ENCODE measurements at places on chromosomes 12 and 14. TPM values are rescaled to one million over a fixed set of nuclear protein-coding genes. Genes with fewer than 3 reads are reported as not detected.

Gene KRT80
- 0.64 TPM for total RNA-seq

Gene CYP27B1
- total RNA-seq, result 0.26 TPM

Gene TDRD9
- not detected for total RNA-seq

Gene LLPH
- total RNA-seq, result 11.3 TPM

Gene OGFOD2
- total RNA-seq, result 8.7 TPM

Gene TEDC1
- 11.6 TPM for total RNA-seq

Gene PMCH
- total RNA-seq, result not detected

Gene NRXN3
- total RNA-seq, result 1.8 TPM

Gene GLI1
- total RNA-seq, result 2.7 TPM

Gene FITM1
- not detected for total RNA-seq

Gene AQP2
- not detected for total RNA-seq

Gene PARP2
- 12.9 TPM for total RNA-seq

Gene SSTR1
- total RNA-seq, result 0.26 TPM

Gene GPRC5A
- 35.4 TPM for total RNA-seq

Gene RNU4-1
- total RNA-seq, result under 0.01 TPM

Gene P2RX7
- not detected for total RNA-seq

Gene LRRC10
- not detected for total RNA-seq

Gene AICDA
- not detected for total RNA-seq

Gene KIF5A
- 0.91 TPM for total RNA-seq

Gene CLEC4D
- total RNA-seq, result not detected

Gene ESRRB
- not detected for total RNA-seq

Gene SOAT2
- total RNA-seq, result not detected

Gene CCDC196
- not detected for total RNA-seq

Gene ORAI1
- total RNA-seq, result 11.4 TPM

Gene ASPG
- not detected for total RNA-seq

Gene DDHD1
- 5.9 TPM for total RNA-seq

Gene CCDC175
- total RNA-seq, result not detected

Gene ANKRD33
- total RNA-seq, result 0.13 TPM

Gene FLRT2
- 12.1 TPM for total RNA-seq

Gene GALNT9
- total RNA-seq, result 0.13 TPM

Gene SMOC1
- 2.2 TPM for total RNA-seq

Gene CACNA1C
- 4.3 TPM for total RNA-seq

Gene ETNK1
- total RNA-seq, result 17.1 TPM

Gene DHH
- not detected for total RNA-seq

Gene ARHGEF40
- 55.2 TPM for total RNA-seq

Gene GALNT8
- under 0.01 TPM for total RNA-seq

Gene REP15
- not detected for total RNA-seq

Gene PAH
- total RNA-seq, result not detected

Gene ALG10B
- 9.6 TPM for total RNA-seq

Gene TMEM233
- total RNA-seq, result not detected

Gene RNASE1
- 1.7 TPM for total RNA-seq

Data from epithelial cell of alveolus of lung (primary cell).